SHP77 treated with DMSO at 0.1 percent for 48 hours (cell line): ENCODE measurements at places on chromosomes 2 and 18.

DNA sequence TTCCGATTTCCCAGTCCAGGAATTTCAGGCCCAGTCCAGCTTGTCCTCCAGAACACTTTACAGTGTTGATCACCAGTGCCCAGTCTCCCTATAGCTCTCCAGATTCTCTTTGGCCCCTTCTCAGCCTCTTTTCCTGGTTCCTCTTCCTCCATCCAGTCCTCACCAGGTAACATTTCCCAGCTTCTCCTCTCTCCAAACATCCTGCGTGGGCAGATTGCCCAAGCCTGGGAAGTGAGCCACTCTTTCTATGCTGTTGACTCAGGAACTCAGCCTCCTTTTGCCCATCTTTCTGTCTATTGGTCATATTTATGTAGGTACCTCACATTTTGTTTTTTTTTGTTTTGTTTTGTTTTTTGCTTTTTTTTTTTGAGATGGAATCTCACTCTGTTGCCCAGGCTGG is 109.4 kb downstream of the LYPD1 start:
- no peak for DNase-seq

GRCh38 chr2:191968120-191968519 is 121.2 kb upstream of the CAVIN2 start:
- DNase-seq: no peak

DNA sequence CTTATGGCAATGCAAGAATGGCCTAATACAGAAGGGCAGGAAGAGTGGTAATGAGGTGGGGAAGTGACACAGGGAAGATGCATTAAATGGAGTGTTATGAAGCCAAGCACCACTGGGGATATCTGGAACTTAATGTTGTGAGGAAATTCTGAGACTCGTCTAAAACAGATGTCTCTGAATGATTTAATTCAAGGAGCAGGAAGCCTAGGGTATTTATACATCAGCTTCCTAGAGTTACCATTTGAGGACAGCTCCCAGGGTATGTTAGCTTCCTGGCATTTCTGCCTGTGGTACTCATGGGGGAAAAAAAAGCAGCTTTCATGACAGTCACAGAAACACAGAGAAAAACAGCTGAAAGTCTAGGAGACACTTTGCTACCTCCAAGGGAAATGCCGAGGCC is 989.5 kb downstream of the CBLN2 start:
- no peak for DNase-seq

DNA sequence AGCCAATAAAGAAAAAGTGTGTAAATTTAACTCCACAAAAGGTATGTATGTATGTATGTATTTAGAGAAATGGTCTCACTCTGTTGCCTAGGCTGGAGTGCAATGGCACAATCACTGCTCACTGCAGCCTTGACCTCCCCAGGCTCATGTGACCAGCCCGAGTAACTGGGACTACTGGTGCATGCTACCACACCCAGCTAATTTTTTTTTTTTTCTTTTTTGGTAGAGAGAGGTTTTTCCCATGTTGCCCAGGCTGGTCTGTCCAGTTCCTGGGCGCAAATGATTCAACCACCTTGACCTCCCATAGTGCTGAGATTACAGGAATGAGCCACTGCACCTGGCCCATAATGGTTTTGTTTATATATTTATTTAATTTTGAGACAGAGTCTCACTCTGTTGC is 67.1 kb downstream of the CERKL start:
- no peak for DNase-seq
